ENCODE measurements at places on chromosomes 2 and 18.
A peak's percentile ranks its signal among the peaks of the same experiment; 100 is the strongest.

- DNase-seq: no peak
These were observed 157.8 kb downstream of the LDLRAD4 start for GRCh38 chr18:13376298-13376840.

GRCh38 chr2:119749477-119750012 lies 10.2 kb upstream of the PTPN4 start:
- DNase-seq: no peak

- peak; percentile 5 for DNase-seq
These were observed 142.0 kb downstream of the TMEM18 start for GRCh38 chr2:535222-535621.

DNA sequence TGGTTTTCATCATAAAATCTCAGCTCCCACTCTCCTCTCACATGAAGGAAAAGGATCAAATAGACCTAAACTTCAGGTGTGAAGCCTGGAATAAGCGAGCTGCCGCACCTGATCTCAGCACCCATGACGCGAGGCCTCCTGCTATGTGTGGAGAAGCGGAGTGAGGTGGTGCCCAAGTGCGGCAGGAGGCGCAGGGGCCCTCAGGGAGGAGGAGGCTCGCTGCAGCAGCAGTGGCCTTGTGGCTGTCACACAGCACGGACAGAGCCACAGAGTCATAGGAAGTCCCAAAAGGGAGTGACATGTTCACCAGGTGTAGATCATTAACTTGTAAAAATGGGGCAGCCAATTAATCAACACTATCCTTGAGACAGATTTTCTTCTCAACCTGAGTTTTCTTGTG lies 9.1 kb downstream of the SCLY start:
- no peak for DNase-seq
